OCI-LY7 (cell line): ENCODE measurements at places on chromosomes 5 and 9. TPM values are rescaled to one million over a fixed set of nuclear protein-coding genes. Genes with fewer than 3 reads are reported as not detected.

C9orf85 gene
- 12.1 and 14.2 TPM in 2 replicates for total RNA-seq

CDKN2B gene
- total RNA-seq = 3.7 and 4.7 TPM in 2 replicates

AK8 gene
- 0.27 TPM in 1 of 2 replicates, not detected in the other for total RNA-seq

MZB1 gene
- 727 and 819 TPM in 2 replicates for total RNA-seq

SEMA4D gene
- total RNA-seq = 52.8 and 60.5 TPM in 2 replicates

OR1Q1 gene
- total RNA-seq = not detected in 2 replicates

RABEPK gene
- total RNA-seq = 22.9 and 23.9 TPM in 2 replicates

RGS14 gene
- 41.7 and 46.3 TPM in 2 replicates for total RNA-seq

LCN10 gene
- not detected in 2 replicates for total RNA-seq

WDR38 gene
- not detected in 2 replicates for total RNA-seq

CER1 gene
- total RNA-seq = not detected in 2 replicates

VPS13A gene
- 44.6 and 52.6 TPM in 2 replicates for total RNA-seq

ZNF484 gene
- total RNA-seq = 8.0 and 9.4 TPM in 2 replicates

ADRA1B gene
- not detected in 2 replicates for total RNA-seq

SLC36A2 gene
- total RNA-seq = not detected in 2 replicates

ZNF79 gene
- total RNA-seq = 9.3 and 9.4 TPM in 2 replicates

REEP5 gene
- total RNA-seq = 29.5 and 32.0 TPM in 2 replicates

MUSK gene
- total RNA-seq = not detected in 2 replicates

FOXD4L5 gene
- 0.93 and 1.5 TPM in 2 replicates for total RNA-seq

RELL2 gene
- 37.9 and 43.1 TPM in 2 replicates for total RNA-seq
